ENCODE measurements at places on chromosomes 4 and X. TPM values are rescaled to one million over a fixed set of nuclear protein-coding genes. Genes with fewer than 3 reads are reported as not detected.

SNCA gene
- 14.6 TPM for total RNA-seq

DNA sequence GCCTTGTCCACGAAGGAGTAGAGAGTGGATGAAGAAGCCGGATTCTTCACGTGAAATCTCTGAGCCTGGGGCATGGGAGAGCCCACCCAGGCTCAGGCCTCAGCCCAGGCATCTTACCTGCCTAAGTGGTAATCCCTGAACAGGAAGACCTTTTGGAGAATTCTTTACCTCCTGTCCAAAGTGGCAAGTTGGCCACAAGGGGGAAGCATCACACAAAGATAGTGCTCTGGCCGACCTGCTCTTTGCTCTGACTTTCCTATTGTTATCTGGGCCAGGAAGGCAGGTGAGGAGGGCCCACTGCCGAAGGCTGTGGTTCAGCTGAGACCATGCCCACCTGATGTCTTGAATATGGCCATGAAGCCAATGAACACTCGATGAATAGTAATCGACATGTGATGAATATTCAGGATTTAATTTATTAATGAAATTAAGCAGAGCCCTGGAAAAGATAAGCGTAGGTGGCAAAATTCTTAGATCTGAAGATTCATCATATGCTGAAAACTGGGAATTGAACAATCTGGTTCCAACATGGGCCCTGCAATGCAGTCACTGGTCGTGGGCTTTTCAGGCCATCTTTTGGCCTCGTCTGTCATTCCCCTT lies 93.8 kb downstream of the PDGFRA start:
- DNase-seq, result peak; percentile 80

RBBP7 gene
- 138 TPM for total RNA-seq

CXCL6 gene
- 8.0 TPM for total RNA-seq

IL1RAPL1 gene
- 0.29 TPM for total RNA-seq

DNA sequence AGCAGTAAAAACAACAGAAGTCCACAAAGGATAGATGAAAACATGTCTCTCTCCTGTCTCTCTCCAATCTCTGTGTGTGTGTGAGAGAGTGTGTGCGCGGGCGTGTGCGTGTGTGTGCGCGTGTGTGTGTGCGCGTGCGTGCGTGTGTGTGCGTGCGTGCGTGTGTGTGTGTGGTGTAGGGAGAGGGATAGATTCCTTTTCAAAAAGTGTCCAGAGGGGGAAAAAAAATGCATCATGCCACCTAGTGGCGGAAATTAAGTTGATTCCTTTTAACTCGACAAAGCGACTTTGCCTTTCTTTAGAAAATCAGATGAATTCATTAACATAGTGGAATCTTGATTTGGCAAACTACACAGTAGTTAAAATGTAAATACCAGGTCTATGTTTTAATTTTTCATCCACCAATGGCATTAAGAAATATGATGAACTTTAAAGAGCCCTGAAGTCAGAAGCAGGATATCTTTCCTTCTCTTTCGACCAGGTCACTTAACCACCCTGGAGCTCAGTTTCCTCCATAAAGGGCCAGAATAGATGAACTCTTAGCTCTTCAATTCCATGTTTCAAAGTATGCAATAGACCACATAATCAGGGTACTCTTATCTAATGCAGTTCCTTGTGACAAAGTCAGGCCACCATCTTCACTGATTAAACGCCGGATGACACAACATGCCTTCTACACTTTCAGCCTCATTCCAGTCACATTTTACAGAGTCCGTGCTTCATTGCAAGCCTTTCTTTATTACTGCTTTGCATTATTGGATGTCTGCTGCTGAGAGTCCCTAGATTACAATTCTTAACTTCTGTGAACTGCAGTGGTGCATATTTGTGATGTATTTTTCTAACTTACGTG lies 162.8 kb downstream of the FBXO8 start:
- DNase-seq, result no peak

DNA sequence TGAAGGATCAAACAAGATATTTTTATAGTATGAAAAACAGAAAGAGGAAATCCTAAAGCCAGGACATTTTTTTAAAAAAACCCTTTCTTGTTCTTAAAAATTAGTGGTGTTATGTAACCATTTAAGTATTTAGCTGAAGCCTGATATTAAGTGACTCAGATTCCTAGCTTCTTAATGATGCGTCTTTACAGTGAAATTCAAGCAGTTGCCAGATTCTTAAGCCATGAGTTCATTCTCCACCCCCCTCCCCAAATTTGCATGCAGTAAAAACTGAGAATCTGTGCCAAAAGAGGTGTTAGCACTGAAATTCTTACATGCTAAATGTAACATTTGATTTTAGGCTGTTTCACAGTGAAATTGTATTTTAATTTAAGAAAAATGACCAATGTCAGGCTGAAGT lies 180.8 kb downstream of the RAPGEF2 start:
- peak; percentile 50 for DNase-seq

DNA sequence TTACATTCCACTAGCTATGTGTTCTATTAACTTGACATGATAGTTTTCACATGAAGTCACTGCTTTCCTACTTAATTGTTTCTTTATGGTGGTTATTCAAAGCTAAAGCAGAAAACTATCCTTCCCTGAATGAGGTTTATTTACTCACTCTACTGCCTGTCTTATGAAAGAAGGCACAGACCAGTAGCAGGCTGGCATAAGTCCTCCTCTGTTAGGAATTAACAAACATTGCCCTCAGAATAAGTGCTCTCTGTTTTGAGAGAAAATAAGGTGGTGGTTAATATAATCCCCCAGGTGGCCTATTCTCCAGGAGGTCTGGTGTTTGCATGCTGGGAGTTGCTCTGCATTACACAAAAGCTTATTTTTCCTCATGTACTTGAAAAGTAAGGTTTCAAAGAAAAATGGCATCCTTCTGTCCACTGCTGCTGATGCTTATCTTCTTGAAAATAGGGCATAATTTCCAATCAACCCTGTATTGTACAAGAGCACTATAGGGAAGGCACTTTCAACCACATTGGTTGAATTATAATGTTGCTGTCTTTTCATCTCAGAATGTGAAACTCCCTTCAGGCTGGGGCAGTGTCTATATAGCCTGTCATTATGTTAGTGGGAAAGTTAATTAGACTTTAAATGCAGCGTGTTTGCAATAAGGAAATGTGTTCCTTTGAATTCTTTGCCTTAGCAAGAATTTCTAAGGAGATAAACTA lies 119.7 kb upstream of the TBC1D9 start:
- DNase-seq, result no peak

- peak; percentile 33 for DNase-seq
Measured at GRCh38 chr4:2352171-2352570, 66.3 kb downstream of the ZFYVE28 start.

DNA sequence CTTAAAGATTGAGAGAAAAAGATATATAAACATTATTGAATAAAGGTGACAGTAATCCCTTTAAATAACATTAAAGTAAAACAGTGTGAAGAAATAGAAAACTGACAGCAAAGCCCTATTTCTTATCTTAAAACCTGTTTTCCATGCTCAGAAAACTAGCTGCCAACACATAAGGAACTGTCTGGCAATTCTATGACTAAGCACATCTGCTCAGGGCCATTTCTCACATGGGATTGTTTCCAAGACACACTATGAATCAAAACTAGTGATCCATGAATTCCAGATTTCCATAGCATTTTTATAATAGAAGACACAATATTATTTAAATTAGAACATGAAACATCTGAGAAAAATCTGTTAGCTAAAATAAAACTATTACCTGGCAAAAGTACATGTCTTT lies 113.4 kb downstream of the SCLT1 start:
- DNase-seq, result no peak

GRCh38 chr4:128220286-128221235 lies 67.1 kb downstream of the PGRMC2 start:
- DNase-seq, result no peak

DNA sequence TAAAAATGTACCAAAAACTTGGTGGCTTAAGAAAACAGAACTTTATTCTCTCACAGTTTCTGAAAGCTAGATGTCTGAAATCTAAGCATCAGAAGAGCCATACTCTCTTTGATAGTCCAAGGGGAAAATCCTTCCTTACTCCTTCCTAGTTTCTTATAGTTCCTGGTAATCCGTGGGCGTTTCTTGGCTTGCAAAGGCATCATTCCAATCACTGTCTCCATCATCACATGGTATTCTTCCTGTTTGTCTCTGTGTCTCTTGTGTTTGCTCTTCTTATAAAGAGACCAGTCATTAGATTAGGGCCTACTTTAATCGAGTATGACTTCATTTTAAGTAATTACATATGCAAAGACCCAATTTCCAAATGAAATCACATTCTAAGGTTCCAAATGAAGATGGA lies 118.9 kb upstream of the FSTL5 start:
- no peak for DNase-seq

- DNase-seq, result no peak
Measured at GRCh38 chr4:5079581-5079980, 28.3 kb downstream of the STK32B start.

DNA sequence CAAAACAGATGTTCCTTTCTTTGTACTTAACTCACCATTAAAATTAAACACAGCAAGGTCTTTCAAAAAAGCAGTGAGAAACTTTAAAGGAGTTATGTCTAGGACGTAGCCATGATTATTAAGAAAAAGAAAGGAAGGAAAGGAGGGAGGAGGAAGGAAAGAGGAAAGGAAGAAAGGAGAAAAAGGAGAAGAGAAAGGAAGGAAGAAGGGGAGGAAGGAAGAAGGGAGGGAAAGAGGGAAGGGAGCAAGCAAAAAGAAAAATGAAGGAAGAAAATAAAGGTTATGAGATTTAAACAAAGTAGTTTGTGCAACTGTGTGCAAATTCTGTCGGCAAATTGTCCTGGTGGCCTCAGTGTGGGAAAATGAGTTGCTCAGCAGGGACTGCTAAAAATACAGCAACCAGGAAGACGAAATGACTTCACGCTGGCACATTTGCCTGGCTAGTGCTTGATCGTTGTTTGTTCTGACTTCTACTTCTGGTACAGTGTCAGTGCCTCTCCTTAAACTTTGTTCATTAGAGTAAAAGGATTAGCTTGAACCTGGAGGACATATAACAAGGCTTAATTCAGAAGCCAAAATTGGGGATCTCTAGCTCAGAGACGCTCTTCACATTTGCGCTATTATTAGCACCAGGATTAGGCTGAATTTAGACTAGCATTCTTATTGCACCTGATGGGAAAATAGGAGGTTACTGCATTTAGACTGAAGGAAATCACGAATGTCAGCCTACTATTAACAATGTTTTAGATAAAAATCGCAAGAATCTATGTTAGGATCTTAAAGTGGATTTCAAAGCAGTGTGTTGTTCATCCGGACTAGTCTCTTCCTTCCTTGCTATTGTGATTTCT lies 81.2 kb downstream of the DCK start:
- DNase-seq, result no peak

DNA sequence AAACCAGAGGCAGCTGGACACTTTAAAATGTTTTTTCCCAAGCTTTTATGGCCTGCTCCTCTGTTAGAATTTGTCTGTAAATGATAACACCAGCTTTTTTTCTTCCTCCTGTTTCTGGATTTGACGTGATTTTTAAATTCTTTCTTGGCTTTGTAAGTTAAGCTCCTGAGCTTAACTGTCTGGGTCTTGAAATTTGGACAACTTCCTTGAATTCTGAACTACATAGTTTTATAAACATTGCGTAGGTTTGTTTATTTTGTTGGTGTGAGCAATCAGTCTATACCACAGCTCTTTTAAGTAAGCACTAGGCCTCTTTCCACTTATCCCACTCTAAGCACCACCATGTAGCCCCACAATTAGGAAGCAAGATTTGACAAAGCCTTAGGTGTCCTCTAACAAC lies 144.4 kb upstream of the GUCY1A1 start:
- no peak for DNase-seq

ADGRL3 gene
- total RNA-seq, result 13.0 TPM

GRCh38 chr4:175035905-175036304 lies 117.7 kb downstream of the ADAM29 start:
- no peak for DNase-seq

CACNA1F gene
- total RNA-seq, result 0.77 TPM

DNA sequence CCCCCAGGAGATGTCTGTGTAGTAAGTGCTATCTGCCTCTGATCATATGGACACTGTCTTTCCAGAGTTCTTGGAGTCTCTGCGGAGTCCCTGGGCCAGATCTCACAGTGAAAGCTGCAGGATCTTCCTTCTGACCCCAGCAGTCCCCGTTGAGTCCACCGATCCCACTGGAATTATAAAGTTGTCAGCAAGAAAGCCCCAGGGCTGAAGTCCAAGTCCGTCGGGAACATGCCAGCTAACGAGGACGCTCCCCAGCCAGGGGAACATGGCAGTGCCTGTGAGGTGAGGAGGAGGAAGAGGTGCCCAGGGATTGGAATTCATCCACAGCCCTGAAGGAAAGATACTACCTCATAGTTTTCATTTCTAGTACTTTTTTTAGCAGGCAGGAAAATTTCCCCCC lies 9.3 kb downstream of the ZNF81 start:
- DNase-seq, result no peak

GRCh38 chr4:83852085-83852451 lies 316.2 kb downstream of the GPAT3 start:
- DNase-seq, result no peak

- no peak for DNase-seq
Measured at GRCh38 chr4:67393699-67394281, 151.5 kb downstream of the CENPC start.

DCAF4L1 gene
- total RNA-seq, result 0.17 TPM

- DNase-seq, result no peak
Measured at GRCh38 chr4:87054900-87055299, 120.1 kb downstream of the AFF1 start.

- DNase-seq, result no peak
Measured at GRCh38 chr4:184147858-184148737, 69.6 kb downstream of the ENPP6 start.

GRCh38 chr4:98586291-98586961 lies 72.0 kb downstream of the TSPAN5 start:
- DNase-seq, result no peak

DNA sequence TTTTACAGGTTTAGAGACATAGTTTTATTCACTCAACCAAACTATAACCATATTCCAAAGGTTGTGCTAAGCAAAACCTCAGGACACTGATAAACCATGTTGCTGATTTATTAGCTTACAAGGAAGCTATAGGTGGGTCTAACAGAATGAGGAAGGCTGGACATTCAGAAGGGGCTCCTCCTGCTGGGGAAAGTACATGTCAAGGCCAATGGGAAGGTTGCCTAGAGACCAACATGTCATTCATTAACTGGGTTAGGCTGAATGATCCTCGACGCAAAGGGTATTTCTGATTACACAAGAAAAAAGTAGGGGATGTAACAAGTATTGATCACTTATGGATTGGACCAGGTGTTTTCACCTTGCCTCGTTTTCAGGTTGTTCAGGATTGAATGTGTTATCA lies 30.3 kb downstream of the SLC10A6 start:
- DNase-seq, result no peak

NSUN7 gene
- 26.3 TPM for total RNA-seq

CT55 gene
- not detected for total RNA-seq

- no peak for DNase-seq
Measured at GRCh38 chr4:23904639-23905071, 14.8 kb upstream of the PPARGC1A start.

DNA sequence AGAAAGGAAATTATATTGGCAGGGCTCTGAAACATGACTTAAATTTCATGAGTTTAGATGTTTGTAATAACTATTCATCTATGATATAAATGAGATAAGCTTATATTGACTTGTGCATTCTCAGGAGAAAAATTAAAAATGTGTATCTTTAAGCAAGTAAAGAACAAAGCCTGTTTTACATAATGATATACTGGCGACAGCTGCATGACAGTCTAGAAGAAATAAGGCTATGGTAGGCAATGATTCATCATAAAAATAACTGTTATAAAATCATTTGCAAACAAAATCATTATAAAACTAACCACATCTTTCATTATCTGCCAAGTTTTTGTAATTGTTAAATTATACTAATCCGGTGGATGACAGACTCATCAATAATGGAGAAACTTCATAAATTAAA lies 188.1 kb downstream of the ADAM29 start:
- DNase-seq, result no peak
